Fibroblast of the aortic adventitia (primary cell): ENCODE measurements at places on chromosomes 3 and 15.

DNA sequence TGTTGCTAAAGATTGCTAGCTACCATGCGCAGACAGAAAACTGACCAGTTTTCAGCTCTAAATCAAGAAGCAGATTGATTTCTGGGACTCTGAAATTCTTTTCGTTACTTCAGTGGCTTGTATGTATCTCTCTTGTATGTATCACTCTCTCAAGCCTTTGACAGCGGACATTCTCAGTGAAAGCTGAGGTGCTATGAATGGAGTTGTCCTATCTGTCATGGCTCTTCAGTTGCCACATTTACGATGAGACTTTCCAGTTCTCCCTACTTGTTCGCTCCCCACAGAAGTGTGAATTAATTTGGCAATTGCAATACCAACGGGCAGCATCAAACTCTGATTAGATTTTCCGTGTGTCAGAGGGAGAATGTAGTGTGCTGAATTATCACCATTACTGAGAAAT is 432.4 kb downstream of the GRM7 start:
- no peak for DNase-seq

- DNase-seq, result peak; percentile 49
Measured at GRCh38 chr3:30628901-30629590, 22.6 kb downstream of the TGFBR2 start.

GRCh38 chr15:101152914-101153313 is 98.9 kb downstream of the CHSY1 start:
- no peak for DNase-seq

DNA sequence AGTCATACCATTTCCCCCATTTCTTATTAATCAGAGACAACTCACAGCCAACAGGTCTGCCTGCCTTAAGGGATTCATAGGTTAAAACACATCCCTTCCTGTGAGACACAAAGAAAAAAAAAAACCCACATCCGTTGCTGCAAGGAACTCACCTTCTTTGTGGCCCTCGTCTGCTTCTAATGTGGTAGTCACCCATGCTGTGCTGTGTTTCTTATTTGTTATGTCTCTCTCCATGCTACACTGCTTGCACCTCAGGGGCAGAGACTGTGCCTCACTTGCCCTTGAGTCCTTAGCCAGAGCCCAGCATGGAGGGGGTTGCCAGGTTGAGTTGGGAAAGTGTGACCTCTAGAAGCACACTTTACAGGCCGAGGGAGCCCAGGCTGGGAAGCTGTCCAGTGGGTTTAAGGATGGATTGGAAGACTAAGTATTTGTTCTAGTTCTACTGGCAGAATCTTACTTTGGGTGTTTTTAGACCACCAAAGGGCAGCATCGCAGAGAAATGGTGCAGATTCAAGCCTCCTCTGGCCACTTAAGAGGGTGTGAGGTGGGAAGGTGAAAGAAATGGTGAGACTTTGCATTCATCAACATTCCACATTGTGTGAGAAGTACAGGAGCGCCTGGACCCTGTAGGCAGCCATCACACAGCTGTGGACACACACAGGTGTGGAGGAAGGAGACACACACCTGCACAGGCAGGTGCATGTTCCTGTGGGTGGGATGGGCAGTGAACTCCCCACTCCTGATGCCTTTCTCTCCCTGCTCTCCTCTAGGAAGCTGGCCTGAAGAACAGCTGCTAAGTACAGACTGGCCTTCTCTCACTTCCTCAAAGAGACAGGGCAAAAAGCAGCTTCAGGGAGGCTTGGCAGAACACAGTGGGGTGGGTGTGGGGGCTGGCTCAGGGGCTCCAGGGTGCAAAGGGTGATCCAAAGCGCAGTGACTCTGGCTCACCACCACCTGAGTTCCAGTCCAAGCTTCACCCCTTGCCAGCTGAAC is 48.8 kb downstream of the GLB1 start:
- DNase-seq, result no peak

DNA sequence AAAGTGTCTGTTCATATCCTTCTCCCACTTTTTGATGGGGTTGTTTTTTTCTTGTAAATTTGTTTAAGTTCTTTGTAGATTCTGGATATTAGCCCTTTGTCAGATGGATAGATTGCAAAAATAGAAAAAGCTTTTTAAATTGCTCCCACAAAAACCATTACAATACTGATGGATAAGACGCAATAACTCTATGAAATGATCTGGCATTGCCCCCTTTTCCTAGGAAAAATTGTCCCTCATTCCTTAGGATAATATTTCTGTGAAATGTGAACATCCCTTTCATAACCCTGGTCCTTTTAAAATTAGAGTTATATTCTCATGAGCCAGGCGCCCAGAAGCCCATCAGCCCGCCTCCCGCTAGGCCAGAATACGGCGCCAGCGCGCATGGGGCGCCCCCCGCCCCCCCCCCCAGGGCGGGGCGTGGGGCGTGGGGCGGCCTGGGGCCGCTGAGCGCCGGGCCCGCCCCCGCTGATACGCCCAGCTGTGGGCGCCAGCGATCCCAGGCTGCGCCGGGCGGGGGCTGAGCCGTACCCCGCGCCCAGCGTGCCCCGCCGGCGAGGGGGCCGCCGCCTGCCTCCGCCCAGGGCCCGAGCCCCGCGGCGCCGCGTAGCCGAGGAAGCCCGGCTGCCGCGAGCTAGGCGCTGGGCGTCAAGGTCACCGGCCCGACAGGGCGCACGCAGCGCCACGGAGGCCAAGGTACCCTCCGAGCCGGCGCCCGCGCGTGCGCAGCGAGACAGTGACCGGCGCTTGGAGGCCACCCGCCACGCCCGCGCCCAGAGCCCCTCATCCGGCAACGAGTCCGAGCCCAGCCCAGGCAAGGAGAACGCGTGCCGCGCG is 11.1 kb upstream of the ROPN1B start:
- DNase-seq, result no peak
